Activated T-helper 1 cell treated with anti-CD3 and anti-CD28 coated beads, Interleukin-12 subunit alpha, Interleukin-12 subunit beta, Interleukin-2, Interleukin-4 antibody, amounts not matched to agents 30 ng/mL and 10 ng/mL and 1 ng/mL, durations not matched to agents 14 hours and 24 hours and 36 hours (primary cell): ENCODE measurements at places on chromosomes 7 and 10. TPM values are rescaled to one million over a fixed set of nuclear protein-coding genes. Genes with fewer than 3 reads are reported as not detected.

DNA sequence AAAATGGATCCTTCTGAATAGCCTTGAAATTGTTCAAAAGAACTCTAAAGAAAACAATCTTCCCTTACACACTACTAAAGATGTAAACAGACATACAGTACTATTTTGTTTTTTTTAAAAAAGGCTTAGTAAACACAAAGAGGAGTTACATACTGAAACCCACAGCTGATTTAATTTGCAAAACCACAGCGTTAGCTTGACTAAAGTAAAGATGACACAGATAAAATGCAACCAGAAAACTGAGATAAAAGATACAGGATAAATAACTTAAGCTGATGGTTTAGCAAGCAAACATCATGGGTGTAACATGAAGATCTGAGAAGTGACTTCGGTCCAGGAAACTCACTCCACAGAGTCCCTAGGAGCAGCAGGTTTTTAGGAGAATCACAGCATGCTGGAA lies 21.8 kb downstream of the PRKCQ start:
- DNase-seq: no peak

DNA sequence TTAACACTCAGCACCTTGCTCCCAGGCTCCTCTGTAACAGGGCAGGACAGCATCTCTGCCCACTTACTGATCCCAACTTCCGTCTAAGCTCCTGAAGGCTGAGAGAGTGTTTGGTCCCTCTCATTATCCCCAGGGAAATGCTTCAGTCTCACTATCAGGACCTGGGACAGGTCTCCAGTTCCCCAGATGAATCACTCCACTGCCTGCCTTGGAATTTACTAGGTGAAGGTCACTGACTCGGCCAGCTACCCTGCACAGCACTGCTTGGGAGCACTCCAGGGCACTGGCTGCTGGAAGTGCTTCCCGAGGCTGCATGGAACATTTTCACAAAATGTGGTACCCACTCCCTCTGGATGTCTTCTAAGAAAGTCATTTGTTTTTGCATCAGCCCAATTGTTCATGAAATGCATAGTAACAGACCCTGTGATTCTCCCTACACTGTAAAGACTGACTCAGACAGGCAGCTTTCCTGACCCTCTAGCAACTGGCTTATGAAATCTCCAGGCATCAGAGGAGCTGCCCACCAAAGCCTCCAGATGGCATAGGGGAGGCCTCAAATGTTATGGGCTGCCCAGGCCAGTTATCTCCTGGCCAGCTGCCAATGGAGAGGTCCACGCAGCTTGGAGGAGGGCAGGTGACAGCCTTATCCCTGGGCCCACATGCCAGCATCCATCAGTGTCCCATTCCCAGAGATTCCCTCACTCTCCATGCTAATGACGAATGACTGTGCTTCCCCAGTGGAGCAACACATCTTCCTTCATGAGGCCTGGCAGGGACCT lies 89.1 kb downstream of the GFRA1 start:
- no peak for DNase-seq

GRCh38 chr7:68176974-68177373 lies 1180.3 kb downstream of the TYW1 start:
- DNase-seq: no peak

DNA sequence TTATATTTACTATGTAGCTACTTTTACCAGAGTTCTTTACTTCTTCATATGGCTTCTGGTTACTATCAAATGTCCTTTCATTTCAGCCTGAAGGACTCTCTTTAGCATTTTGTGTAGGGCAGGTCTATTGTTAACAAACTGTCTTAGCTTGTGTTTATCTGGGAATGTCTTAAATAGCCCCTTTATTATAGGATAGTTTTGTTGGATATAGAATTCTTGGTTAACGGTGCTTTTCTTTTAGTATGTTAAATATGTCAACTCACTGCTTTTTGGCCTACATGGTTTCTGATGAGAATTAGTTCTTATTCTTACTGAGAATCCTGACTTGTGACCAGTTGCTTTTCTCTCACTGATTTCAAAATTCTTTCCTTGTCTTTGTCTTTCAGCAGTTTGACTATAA lies 169.0 kb downstream of the ADK start:
- no peak for DNase-seq

DNA sequence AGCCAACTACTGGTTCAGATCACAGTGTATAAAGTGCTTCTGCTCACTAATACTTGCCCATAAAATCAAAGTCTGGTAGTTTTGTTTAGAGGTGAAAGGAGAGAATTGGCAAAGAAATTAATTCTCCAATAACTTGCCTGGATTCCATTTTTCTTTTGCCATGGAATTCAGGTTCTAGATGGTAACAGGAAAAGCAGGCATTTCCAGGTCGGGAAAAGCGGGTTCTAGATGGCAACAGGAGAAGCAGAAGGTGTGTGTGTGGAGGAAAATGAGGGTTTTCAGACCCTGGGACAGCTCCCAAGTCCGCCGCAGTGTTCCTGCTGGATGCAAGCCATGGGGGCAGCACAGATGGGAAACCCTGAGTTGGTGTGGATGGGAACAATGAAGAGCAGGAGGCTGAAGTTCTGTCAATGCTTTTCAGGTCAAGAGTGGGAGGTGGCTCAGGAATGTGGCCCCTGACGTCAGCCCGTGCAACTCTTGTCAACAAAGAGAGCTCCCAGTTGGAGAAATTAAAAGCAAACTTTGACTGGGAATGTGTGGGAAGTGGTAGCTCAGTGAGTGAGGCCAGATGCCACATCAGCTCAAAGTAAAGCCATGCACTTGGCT lies 696.7 kb downstream of the LRMDA start:
- no peak for DNase-seq

- DNase-seq: no peak
Measured at GRCh38 chr10:11336722-11337162, 274.7 kb downstream of the USP6NL start.

Gene LRRTM3
- total RNA-seq: not detected in 2 replicates

Gene IGF2BP3
- 2.5 and 2.7 TPM in 2 replicates for total RNA-seq

Gene CLRN3
- total RNA-seq: not detected in 2 replicates

Gene BTBD16
- not detected in 2 replicates for total RNA-seq

Gene TRPV5
- not detected in 2 replicates for total RNA-seq

Gene ANKRD61
- 0.44 and 0.56 TPM in 2 replicates for total RNA-seq

Gene NRP1
- total RNA-seq: 1.2 and 1.7 TPM in 2 replicates

Gene SEMA3A
- 0.34 TPM in 1 of 2 replicates, not detected in the other for total RNA-seq
